ENCODE measurements at places on chromosomes 12 and 14.

DNA sequence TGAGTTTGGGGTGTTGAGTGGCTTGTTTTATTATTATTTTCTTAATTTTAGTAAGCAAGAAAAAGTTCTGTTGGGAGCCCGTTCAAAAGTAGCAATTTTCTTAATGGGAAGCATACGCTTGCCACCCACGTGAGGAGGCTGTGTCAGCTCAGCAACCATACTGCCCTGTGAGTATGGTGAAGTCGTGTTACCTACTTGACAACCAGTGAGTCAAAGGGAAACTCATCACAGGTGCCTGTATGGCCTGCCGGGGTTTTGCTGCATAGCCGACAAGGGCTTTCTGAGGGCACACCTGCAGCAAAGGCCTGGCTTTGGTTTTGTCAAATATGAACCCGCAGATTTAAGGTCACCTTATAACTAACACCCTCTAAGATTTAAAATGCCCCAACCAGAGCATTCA lies 31.1 kb downstream of the PITPNM2 start:
- no peaks in the 10 kb centered on the region for H3K36me3 ChIP-seq
- peaks cover 2% of the 10 kb centered on the region for H3K4me1 ChIP-seq
- no peak overlapping the region for H3K4me3 ChIP-seq
- DNase-seq: peak; percentile 77
- no peaks in the 10 kb centered on the region for H3K27me3 ChIP-seq

- H3K4me3 ChIP-seq: no peak overlapping the region
- no peaks in the 10 kb centered on the region for H3K4me1 ChIP-seq
- H3K27me3 ChIP-seq: no peaks in the 10 kb centered on the region
- no peak overlapping the region for H3K27ac ChIP-seq
- peak; percentile 35 for DNase-seq
- H3K36me3 ChIP-seq: no peaks in the 10 kb centered on the region
Observed at GRCh38 chr12:92208613-92209121, 63.0 kb upstream of the BTG1 start.

GRCh38 chr12:127290251-127290650 lies 976.7 kb upstream of the TMEM132C start:
- H3K27me3 ChIP-seq: no peaks in the 10 kb centered on the region
- no peaks in the 10 kb centered on the region for H3K4me1 ChIP-seq
- no peak for DNase-seq
- H3K27ac ChIP-seq: no peak overlapping the region
- no peaks in the 10 kb centered on the region for H3K36me3 ChIP-seq
- no peak overlapping the region for H3K4me3 ChIP-seq

- H3K27ac ChIP-seq: no peak overlapping the region
- no peaks in the 10 kb centered on the region for H3K4me1 ChIP-seq
Observed at GRCh38 chr14:101109347-101109638, 205.8 kb upstream of the RTL1 start.

GRCh38 chr12:26058308-26058707 lies 66.5 kb downstream of the BHLHE41 start:
- peak; percentile 24 for DNase-seq
- no peaks in the 10 kb centered on the region for H3K4me1 ChIP-seq
- no peaks in the 10 kb centered on the region for H3K27me3 ChIP-seq
- H3K27ac ChIP-seq: no peak overlapping the region
- H3K36me3 ChIP-seq: no peaks in the 10 kb centered on the region
